ENCODE measurements at places on chromosomes 16 and 17.

DNA sequence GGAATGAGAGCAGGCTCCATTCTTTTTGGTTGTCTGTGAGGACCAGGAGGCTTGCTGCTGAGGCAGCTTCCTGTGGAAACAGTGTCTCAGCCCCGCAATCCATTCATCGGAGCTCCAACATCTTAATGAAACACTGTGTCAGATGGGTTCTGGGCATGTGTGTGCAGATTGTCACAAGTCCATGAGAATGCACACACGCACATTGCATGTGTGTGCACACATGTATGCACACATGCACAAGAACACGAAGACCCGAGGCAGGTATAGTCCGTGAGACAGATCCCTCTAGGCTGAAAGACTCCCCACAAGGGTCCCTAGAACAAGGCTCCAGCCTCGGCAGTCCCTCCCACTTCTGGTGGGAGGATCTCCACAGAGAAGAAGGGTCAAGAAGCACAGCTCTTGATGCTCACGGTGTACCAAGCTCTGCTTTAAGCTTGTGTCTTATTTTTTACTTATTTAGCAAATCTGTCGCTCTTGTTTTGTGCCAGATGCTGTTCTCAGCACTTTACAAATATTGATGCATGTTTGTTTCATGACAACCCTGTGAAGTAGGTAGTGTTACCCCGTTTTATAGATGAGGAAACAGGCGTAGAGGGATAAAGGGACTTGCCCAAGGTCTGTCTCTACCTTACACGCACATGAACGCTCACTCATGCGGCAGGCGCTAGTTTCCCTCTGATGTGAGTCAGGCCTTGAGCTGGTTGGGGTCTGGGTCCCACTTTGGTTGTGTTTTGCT lies 213.1 kb downstream of the SEC14L1 start:
- no peak for DNase-seq

- no peak for DNase-seq
Measured at GRCh38 chr17:50517011-50517410, 8.8 kb downstream of the MYCBPAP start.

- no peak for DNase-seq
Measured at GRCh38 chr17:49890077-49890821, 42.4 kb upstream of the TAC4 start.

DNA sequence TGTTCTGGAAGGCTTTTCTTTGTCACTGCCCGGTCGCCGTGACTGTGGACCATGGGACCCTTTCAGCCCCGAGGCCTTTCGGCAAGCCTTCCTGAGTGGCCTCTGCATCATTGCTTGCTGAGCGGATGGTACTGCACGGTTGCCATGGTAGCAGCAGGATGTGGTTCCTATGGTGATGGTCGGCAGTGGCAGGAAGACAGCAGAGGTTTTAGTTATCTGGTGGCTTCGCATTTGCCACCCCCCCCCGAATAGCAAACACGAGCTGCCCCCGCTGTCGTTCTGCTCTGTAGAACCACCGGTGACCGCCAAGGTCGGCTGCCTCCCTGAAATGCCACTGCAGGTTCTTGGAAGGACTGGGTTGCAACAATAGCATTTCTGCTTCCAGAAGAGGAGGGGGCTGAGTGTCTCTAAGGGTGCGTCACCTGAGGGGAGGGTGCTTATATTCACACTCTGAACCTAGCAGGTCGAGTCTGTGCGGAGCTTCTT lies 76.6 kb downstream of the CMIP start:
- DNase-seq = no peak
